EL (cell line): ENCODE measurements at places on chromosomes 7 and 10.

- DNase-seq = no peak
Measured at GRCh38 chr10:52961323-52961722, 188.7 kb upstream of the MBL2 start.

DNA sequence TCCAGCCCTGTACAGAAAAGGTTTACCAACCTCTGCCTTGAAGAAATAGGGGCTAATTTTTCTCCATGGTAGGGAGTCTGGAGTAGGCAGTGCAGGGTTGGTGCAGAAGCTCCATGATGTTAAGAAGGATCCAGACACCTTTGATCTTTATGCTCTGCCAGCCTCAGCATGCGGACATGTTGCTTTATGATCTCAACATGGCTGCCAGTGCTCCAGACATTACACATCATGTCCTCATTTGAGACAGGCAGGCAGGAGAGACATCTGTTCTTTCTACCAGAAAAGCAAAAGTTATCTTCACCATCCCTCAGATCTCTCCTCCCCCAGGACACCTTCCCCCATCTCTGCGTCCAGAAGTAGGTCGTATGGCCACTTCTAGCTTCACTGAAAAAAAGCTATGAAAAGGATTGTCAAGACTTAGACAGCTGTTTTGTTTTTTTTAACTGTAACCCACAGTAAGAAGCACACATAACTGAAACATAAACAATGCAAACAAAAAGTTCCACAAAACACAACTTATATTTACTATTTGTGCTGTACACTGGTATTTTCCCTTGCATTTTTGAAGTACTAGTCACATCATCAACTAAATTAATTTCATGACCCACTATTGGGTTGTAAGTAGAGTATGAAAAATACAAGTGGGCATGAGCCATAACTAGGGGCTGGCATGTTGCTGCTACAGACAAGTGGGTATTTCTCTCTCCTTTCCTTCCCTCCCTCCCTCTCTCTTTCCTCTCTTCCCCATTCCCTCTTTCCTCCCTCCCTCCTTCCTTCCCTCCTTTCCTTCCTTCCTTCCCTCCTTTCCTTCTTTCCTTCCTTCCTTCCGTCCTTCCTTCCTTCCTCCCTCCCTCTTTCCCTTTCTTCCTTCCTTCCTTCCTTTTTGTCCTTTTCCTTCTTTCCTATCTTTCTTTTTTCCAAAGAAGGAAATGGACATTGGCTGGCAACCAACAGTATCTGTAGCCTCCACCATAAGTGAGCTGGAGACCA is 2.6 kb upstream of the RASSF4 start:
- DNase-seq = no peak

DNA sequence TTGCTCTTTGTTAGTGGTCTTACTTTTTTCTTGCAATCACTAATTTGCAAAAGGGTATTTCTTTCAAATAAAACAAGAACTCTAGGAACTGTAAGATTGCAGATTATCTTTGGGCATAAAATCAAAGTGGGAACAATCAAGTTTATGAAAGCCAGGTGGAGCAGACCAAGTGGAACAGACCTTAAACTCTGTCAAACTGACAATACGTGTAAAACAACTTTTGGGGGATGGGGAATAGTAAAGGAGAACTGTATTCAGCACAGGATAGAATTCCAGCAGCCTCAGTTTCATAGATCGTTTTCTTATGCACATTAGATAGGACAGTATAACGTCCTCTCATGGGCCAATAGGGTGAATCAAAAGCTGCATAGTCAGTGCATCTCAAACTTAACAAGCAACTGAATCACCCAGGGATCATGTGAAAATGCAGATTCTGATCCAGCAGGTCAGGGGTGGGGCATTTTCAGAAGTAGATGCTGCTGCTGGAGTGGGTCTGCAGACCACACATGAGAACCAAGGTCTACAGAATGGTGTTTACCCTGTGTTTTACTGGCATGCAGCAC is 120.7 kb downstream of the PIP4K2A start:
- DNase-seq = no peak

DNA sequence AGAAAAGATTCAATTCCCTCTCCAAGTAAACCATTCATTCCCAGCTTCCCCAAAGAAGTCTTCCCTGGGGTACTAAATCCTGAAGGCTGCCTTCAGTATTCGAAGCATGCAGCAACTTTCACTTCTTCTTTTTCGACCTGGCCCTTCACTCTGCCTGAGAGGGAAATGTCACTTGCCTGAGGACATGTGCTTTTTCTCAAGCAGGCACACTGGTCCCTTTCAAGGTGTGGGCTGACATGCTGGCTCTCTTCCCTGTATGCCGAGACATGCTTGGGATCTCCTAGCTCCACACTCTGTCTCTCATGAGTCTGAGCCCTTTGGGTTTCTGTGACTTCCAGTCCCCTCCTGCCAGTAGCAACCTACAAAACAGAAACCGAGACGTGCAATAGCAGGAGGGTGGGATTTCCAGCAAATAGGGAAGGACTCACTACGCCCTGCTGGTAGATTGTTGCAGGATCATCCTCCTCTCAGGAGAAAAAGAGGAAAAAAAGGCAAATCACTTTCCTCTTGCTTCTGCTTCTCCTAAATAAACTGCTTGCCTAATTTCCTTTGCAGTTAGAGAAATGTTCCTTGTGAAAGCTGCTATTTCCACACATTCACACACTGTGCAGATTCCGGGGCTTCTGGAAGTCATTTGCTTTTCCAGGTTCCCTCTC is 33.5 kb downstream of the FIGNL1 start:
- DNase-seq = no peak

- no peak for DNase-seq
Measured at GRCh38 chr10:7362471-7362870, 48.4 kb downstream of the SFMBT2 start.

DNA sequence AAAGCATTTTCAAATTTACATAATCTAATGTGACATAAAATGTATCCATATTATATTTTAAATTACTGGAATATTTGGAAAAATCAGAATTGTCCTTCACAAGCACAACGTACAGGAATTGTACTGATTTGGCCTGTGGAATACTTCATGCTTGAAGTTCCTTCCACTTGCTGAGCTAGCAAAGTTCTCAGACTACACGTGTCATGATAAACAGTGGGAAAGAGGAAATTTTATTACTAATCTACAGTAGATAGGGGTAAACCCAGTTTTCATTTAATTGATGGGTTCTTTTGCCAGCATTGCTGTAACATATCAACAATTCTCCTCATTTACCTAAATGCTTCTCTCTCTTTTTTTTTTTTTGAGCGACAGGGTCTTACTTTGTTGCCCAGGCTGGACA is 45.6 kb upstream of the FIGNL1 start:
- no peak for DNase-seq

- DNase-seq = no peak
Measured at GRCh38 chr10:7334642-7334964, 76.2 kb downstream of the SFMBT2 start.

DNA sequence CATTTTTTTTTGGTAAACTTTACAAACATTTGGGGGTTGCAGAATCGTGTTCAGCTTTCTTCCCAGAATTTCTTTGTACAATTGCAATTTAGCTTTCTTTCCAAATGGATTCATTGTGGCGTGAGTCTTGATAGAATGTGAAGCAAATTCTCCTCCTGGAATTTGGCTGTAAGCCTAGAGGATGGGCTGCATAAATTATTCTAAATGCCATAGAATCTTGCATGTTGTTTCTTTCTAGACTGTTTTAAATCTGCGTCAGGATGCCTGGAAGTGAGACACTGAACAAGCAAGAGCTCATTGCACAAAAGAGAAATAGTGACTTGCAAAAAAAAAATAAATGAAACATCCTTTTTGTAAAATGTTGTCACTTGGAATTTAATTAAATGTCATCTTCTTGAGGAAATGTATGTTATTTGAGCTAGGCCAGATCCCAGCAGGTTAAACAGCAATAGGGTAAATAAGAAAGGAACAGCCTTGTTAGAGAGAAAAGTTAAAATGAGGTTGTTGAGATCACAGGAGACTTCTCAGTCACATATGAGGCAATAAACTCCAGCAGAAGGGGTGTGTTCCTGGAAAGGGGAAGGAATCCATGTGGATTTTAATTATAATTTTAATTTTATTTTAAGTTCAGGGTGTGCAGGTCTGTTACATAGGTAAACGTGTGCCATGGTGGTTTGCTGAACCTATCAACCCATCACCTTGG is 483.0 kb downstream of the PLXDC2 start:
- no peak for DNase-seq

DNA sequence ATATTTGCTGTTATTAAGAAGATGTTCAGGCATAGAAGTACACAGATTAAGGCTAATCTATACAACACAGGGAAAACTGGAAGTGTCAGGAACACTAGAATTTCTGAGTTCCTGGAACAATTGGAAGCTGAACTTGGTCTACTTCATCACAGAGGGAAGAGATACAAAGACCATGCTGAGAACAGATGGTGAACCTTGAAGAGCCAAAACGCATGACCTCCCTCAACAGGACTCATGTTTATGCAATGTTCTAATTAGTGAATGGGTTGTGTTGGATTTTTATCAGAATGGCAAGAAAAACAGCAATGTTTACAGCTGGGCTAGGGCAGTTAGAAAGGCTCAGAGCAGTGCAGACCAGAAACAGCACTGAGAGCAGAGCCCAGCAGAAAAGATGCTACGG is 94.9 kb downstream of the SFMBT2 start:
- no peak for DNase-seq

DNA sequence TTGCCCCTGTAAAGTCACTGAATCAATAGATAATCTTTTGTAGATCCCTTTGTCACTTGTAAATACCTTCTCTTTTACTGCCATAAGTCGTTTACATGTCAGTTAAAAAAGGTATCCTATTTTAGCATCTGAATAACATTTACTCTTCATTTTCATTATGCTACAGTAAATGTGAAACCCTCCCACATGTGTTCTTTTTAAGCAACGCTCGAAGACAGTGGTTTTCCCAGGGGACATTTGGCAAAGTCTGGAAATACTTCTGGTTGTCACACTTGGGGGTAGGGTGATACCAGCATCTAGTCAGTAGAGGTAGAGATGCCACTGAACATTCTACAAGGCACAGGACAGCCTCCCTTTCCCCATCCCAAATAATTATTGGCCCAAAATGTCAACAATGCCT is 23.7 kb downstream of the ATAD1 start:
- DNase-seq = no peak

- DNase-seq = no peak
Measured at GRCh38 chr7:49791088-49791741, 17.8 kb downstream of the VWC2 start.

DNA sequence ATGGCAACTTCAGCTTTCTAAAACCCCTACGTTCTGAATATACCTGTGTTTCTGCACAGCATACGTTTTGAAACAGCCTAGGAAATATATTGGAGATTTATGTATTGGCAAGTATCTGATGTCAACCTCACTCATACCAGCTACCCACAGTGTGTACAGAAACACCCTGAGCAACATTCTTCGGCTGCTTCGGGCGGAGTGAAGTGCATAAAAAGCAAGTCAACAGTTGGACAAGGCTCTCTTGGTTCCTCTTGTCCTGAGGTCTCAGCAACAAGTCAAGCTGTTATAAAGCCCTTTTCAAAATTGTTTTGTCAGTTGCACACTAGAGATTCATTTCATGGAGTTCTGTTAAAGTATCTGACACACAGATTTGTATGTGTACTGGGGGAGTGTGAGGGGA is 40.0 kb upstream of the PAPSS2 start:
- DNase-seq = peak; percentile 13

GRCh38 chr7:44750921-44751571 is 2.4 kb downstream of the ZMIZ2 start:
- DNase-seq = peak; percentile 24

DNA sequence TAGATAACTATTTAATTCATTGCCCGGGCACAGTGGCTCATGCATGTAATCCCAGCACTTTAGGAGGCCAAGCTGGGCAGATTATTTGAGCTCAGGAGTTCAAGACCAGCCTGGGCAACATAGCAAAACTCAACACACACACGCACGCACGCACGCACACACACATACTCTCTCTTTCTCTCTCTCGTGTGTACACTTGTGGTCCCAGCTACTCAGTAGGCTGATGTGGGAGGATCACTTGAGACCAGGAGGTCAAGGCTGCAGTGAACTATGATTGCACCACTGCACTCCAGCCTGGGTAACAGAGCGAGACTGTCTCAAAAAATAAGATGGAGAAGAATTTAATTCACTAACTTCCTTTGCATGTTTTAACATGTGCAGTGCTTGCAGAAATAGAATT is 38.1 kb downstream of the PTPN12 start:
- no peak for DNase-seq

- peak; percentile 76 for DNase-seq
Measured at GRCh38 chr10:62831346-62831745, 15.2 kb upstream of the EGR2 start.

- DNase-seq = no peak
Measured at GRCh38 chr10:47013507-47014154, 102.4 kb downstream of the PTPN20 start.

DNA sequence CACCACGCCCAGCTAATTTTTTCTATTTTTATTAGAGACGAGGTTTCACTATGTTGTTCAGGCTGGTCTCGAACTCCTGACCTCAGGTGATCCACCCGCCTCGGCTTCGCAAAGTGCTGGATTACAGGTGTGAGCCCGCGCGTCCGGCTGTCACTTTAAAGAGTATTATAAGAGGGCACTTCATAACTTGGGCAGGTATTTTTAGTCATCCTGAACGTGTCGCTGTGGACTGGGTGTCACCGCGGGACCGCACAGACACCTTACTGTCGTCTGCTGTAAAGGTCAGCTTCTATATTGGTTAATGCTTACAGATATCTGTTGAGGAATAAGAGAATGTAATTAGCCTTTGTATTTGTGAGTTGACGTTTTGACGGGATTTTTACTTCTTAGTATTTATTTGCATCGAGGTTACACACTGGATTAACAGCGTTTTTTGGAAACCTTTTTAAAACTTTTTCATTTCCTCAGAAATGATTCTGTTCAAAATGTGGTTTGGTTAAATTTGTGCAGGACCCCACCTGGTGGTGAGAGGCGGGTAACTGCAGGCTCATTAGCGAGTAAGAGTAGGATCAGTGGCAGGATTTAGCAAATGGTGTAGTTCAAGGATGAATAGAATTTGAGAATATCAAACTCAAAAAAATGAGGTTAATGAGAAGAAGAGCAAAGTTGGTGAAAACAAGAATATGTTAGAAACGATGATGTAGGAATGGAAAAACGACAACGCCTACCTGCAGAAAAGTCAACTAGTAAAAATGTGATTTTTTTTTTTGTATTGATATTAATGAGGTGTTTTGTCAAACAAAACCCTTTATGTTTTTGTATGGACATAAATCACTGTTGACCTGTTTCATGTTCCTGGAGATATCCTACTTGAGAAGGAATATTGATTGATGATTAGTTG is 3.2 kb downstream of the DNAJB6 start:
- DNase-seq = peak; percentile 74

DNA sequence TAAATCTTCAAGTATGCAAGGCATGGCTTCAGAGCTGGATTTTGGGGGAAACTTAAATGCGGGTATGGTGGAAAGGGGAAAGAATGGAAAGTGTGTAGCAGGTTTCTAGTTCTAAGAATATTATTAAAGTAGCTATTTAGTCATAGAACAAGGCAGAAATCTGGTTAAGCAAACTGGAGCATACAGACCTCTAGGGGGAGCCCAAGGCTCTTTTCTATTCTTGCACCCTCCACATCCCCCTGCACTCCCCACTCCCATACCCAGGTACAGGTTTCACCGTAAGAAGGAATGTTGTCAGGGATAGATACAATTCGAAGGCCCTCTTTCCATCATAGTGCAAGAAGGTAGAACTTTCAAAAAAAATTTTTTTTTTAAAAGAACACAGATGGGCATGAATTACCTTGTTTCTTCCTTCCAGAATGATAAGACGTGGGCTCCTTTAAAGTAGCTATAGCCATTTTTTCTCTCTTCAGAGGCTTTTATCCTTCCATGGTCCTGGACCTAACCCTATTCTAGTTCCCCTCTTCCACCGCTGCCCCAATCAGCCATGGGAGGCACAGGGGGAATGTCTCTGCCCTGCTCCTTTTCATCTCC is 41.5 kb upstream of the SMIM30 start:
- peak; percentile 46 for DNase-seq

- no peak for DNase-seq
Measured at GRCh38 chr7:157884461-157885062, 547.8 kb downstream of the DNAJB6 start.
